ENCODE measurements at places on chromosomes 6 and 20.

DNA sequence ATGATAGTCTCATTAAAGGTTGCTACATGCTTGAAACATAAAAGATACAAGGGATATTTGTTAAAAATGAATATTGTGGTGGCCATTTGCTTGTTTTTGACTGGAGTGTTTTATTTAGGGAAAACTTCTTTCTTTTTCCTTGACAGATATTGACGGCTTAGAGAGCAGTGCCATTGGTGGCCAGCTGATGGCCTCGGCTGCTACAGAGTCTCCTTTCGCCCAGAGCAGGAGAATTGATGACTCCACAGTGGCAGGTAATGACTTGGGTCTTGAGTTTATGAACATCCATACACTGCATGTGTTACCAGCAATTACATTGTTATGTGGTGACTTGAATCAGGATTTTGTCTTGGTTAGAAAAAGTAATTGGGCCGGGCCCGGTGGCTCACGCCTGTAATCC lies 67.5 kb upstream of the PBOV1 start:
- DNase-seq = no peak

- DNase-seq = peak; percentile 90
These were observed 1.1 kb downstream of the TCP11 start for GRCh38 chr6:35139924-35140638.

DNA sequence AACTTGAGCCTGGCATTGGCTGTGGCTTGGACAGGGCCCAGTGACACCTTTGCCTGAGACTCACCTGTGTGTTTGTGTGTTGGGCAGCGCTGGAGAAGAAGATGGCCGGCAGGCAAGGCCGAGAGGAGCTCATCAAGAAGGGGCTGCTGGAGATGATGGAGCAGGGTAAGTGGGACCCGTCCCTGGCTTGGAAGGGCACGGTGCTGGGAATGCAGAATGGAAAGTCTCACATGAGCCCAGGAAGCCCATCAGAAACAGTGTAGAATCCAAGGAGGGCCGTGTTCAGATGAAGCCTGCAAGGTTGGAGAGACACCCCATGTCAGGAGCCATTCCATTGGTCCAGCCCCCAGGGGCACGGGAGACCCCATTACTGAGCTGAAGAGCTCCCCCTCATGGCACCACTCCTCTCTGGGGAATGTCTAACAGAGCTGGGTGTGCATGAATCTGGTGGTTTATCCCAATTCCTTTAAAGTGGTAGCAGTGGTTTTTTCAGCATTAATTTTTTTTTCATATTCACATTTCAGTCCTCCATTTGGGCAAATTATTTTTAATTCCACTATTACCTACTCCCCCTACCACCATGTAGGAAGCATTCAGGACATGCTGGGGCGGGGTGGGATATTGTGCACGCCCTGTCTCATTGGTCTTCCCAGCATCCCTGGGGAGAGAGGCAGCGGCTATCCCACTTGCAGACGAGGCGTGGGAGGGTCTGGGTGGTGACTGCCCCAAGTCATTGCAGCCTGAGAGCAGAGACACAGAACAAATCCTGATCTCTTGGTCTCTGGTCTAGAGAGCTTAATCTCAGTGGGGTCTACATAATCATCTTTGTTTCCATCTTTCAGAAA lies 143.6 kb downstream of the PHACTR3 start:
- no peak for DNase-seq

- peak; percentile 74 for DNase-seq
These were observed 234.3 kb downstream of the CDC5L start for GRCh38 chr6:44621846-44622245.

DNA sequence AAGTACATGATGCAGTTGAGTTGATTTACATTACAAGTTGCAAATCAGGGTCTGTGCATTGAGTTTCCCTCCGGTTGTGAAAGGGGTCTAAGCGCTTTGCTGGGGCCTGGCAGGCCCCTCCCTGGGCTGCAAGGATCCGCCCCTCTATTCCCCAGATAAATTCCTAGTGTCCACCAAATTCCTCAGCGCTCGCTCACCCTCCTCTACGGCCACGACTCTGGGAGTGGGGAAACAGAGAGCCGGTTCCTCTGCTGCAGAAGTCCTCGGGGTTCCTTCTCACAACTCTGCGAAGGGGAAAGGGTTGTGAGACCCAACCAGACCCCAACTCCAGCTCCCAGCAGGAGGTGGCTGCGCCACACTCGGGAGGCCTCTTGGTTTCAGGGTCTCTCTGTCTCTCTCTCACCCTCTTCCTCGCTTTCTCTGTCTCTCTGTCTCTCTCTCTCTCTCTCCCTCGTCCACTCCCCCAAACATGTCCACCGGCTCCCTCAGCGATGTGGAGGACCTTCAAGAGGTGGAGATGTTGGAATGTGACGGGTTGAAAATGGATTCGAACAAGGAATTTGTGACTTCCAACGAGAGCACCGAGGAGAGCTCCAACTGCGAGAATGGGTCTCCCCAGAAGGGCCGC lies at the start of gene TCF21:
TSS of gene TCF21 (plus strand) at position 185 of the 628 bp plus-strand sequence. CDS start at position 470, 285 bp downstream.
- DNase-seq = peak; percentile 65

- no peak for DNase-seq
These were observed 24.3 kb upstream of the EMILIN3 start for GRCh38 chr20:41390889-41391288.

GRCh38 chr6:7050004-7050403 lies 57.8 kb upstream of the RREB1 start:
- DNase-seq = no peak

- no peak for DNase-seq
These were observed 166.4 kb downstream of the NFATC2 start for GRCh38 chr20:51376111-51376510.

DNA sequence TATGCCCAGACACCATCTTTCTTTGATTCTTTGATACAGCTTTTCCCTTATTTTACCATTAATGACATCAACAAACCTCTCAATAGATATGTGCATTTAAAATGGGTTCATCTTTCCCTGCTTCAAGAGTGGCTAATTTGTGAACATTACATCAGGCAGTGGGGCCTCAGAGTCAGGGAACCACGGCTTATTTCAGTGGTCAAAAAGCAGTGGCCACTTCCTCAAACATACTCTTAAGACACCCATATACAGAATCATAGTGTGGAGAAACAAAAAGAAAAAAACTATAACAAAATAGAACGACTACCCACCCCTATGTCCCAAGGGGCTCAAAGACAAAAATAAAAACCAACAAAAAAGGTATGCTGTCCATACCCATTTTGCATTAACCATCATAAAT lies 12.9 kb downstream of the SALL4 start:
- DNase-seq = no peak

DNA sequence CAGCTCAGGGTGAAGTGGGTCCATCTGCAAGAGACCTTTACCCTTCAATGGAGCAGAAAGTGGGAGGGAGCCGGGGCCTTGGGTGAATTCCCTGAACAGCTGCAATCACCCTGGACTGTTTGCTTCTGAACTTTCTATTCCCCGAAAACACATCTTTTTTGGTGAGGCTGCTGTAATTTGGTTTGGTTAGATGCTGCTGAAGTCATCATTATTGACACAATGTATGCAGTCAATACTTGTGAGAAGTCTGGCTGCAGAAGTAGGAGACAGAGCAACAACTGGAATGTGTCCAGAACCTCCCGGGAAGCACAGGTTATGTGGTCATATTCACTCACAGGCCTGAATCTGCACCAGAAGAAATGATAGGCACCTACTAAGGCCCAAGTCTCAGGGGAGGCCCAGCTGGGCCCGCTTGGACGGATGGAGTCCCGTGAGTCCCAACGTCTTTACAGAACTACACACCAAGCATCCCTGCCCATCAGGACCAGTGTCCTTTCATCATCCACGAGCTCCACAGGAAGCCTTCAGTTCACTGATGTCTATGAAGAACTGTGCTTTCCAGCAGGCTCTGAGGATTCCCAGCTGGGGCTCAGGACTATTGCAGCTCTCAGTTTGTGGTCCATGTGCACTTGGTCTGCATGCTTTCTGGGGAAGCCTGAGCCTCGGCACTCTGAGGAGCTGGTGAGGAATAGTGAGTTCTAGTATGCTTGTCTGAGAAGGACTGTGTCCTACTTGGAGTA lies 177.6 kb downstream of the THBS2 start:
- DNase-seq = peak; percentile 78

GRCh38 chr6:68741501-68742386 lies 106.7 kb downstream of the ADGRB3 start:
- no peak for DNase-seq

GRCh38 chr6:129890164-129890563 lies 29.0 kb upstream of the TMEM244 start:
- DNase-seq = peak; percentile 44

DNA sequence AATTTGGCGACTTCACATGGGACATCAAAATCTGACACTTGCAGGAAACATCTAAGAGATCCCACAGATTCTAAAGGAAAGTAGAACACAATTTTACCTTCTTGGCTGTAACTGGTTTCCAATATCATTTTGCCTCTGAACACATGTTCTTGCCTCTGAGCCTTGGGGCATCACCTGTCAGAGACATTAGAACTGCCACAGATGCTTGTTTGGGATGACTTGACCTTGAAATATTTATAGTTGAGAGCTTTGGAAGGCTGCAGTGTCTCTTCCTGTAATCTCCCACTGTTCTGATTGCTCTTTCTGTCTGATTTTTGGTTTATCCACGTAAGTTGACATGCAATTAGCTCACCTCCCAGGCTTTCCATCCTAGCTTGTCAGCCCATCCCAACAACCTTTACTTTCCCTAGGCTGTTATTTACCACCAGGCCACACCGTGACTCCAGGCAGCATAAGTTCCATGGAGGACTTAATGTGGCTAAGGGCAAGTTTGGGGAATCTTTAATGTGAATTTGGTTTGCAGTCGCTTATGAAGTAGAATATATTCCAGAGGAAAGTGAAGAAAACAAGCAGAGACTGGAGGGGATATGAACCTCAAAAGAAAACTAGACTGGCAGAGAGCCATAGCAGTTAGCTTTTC lies 256.5 kb upstream of the RIN2 start:
- no peak for DNase-seq

DNA sequence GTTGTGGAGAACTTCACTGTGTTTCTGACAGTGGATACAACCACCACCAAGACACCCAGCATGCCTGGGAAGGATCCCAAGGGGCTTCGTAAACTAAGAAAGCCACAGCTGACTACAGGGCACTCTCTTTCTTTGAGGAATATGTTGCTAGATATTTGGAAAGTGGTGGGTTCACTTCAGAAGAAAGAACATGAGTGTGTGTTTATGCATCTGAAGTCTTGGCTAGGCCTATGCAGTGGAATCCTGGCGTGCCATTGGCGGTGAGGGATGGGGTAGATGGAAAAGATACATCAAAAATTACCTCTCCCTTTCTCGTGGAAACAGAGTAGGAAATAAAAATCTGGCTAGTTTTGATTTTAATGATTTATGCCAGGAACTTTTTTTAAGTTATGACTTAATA lies 187.7 kb downstream of the PDE7B start:
- peak; percentile 59 for DNase-seq

DNA sequence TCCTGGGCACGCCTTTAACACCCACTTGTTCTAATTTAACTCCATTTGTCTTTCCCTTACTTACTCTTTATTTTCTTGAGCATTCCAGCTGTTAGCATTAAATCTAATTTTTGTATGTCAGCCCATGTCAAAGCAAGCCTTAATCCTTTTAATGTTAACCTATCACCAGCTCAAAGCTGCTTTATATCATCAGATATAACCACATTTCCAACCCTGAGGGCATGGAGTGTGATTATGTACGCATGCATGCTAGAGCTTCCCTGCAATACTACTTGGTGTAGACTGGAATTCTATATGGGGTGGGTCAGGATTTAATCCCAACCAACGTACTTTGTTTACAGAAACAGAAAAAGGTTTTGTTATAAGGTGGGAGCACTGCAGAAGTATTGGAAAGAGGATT lies 139.4 kb upstream of the HMGN3 start:
- no peak for DNase-seq

DNA sequence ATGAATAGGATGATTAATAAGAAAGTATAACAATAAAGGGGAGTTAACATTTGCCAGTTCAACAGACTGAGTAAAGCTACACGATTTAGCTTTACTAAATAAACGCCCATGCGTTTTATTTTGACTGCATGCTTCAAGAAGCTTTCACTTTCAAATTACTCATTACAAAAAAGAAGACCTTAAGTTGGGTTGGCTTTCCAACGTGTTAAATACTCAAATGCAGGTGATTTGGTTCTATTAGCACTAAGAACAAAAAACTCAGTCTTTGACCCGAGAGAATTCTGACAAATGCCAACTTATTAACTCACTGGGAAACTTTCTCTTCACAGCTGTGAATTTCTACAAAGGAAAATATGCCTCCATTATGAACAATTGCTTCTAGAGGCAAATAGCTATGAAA lies 24.8 kb downstream of the RNF146 start:
- DNase-seq = no peak

- peak; percentile 62 for DNase-seq
These were observed 582 bp downstream of the SNRPB start for GRCh38 chr20:2469991-2470422.

DNA sequence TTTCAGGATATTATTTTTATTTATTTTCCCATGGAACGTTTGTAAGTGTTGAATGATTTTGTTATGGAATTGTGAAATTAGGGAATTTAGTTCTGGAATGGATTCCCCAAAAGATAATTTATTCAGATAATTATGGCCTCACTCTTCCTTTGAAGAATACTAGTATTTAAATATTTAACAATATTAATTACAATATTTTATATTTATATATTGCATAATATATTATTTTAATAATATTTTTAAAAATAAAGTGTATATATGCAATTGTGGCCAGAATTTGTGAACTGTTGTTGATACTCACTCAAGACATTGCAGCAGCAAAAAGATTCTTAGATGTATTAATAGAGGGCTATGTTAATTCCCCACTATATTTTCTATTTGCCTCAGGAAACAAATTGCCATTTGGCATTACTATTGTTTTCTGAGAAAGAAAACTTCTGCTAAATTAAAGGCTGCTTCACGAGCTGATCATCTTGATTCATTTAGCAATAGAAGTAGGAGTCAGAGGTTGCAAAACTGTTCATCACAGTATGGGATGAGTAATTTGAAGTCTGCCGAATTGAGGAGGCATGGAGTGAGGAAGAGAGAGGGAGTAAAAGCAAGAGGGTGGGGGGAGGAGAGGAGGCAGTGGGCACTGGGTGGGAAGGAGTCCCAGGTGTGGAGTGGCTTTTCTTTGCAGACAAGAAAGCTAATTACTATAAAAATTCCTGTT lies 729.2 kb downstream of the DHX35 start:
- DNase-seq = no peak

GRCh38 chr6:106324726-106325335 lies 729 bp downstream of the ATG5 start:
- peak; percentile 25 for DNase-seq

DNA sequence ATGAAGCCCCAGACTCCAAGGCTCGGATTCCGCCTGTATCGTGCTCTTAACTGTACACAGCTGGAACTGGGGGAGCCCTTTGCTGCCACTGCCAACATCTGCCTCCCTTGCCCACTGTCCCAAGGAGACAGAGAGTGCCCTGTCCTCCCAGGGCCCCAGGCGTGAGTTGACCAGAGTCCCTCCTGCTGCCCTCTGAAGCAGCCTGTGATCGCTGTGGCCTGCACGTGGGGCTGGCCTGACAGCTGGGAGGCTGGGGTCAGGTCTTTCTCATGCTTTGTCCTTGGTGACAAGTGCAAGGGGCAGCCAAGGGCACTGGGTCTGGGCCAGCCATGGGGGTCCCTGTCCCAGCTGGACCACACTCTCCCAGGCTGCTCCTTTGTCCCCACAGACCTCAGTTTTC lies 44.3 kb downstream of the KIAA1755 start:
- no peak for DNase-seq

GRCh38 chr6:49336514-49337131 lies 126.4 kb downstream of the MMUT start:
- DNase-seq = peak; percentile 63
